ENCODE measurements at places on chromosomes 5 and 9.

DNA sequence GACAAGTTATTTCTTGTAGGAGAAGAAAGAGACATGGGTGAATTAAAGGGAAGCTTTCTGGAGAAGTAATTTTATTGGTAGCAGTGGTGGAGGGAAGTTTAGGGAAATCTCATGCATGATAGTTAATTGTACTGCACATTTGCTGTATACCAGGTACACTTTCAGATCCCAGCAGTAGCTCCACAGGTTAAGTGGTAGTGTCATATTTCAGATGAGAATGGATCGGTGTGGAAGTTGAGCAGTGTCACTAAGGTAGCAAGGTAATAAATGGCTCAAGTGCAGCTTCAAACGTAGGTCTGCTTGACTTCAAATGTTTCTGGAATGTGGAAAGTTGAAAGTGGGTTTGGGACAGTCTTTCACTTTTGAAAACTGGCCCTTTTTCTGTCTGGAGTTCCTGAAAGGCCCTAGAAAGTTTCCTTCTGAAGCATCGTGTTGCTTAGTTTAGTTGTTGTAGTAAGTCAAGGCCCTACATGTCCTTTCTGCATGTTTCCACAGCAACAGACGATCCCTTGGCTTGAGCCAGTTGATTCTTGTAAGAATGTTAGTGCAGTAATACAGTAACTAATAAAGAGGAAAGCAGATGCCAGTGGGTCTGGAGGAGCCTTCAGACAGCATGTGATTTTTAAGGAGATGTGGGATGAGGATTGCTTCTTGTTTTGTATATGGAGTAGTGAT lies 3.7 kb downstream of the CLTA start:
- DNase-seq = no peak

DNA sequence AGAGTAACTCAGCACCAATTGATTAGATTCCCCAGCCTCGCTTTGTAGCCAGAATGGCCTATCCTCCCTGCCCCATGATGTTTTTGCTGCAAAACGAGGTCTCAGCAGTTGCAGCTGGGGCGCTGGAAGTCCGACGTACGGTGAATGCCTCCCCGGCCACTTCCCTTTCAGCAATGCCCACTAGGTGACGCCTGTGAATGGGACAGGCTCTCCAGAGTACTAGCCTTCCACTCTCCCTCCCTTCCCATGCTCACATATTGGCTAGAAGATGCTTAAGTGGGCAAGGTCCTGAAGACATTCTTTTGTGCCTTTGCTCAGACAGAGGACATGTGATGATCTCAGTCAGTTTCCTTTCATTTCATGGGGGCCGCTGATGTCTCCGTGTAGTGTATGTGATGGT lies 50.8 kb downstream of the DMRT2 start:
- DNase-seq = peak; percentile 67

GRCh38 chr5:40983781-40984180 lies 74.5 kb downstream of the C7 start:
- DNase-seq = no peak

GRCh38 chr9:38017149-38017884 lies 51.7 kb downstream of the SHB start:
- DNase-seq = no peak

- DNase-seq = no peak
Measured at GRCh38 chr5:173638126-173639040, 21.9 kb upstream of the BOD1 start.

DNA sequence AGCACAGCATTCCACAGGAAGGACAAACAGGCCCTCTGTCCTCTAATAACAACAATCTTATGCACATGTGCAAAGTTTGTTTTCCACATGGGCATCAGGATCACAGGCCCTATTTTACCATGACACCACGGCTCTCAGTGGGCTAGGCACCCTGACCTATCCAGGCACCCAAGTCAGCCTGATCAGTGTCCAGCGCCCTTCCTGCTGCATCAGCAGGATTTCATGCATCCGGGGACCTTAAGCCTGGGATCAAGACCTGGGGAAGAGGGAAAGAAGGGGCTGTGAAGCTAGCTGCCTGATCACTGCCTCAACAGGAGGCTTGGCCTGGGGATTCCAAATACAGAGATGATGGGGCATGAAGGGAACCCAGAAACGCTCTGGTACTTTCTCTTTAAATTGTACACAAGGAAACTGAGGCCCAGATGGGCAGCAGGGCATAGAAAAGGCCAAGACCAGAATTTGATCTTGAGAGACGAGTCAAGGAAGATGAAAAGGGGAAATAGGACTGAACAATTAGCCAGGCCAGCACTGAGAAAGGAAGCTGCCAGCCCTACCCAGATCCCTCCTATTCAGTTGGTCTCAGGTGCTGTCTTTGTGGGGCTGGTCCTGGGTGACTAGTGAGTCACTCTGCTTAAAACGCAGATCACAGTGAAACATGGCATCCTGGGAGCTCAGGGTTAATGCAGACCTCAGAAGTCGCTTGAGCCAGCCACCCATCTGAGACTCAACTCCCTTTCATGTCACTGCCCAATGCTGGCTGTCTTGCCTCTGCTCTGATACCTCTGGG lies 57.9 kb downstream of the SHB start:
- DNase-seq = no peak

GRCh38 chr5:173557123-173557903 lies 59.1 kb downstream of the BOD1 start:
- no peak for DNase-seq

DNA sequence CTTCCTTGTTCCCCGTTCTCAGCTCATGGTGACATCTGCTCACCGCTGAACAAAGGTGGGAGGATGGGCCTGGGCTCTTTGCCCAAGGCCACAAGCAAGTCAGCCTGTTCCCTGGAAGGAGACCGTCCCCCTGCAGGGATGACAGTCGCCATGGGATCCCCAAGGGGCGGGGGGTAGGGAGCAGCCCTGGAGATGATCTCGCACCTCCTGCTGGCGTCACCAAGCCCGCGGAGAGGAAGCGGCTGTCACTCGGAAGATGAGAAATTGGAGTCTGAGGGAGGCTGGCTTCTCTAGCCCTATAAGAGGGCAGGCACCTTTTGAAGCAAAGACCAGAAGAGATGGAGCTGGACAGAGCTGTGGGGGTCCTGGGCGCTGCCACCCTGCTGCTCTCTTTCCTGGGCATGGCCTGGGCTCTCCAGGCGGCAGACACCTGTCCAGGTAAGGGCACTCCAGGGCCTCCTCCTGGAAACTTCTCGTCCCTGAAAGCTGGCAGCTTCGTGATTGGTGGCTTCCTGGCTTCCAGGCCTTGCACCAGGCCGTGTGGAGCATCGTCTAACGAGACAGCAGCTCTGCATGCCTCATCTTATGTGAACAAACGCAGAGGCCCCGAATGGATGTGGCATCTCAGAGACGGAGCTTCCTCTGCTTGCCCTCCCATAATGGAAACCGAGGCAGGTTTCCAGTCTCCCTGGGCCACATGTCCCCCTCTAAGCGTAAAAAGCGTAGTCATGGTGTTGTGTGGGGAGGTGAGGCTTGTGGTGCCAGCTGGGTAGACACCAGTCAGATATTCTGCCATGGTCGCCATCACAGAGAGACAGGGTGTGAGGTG lies at the start of gene FCN2:
Gene FCN2, plus strand, starts transcription at position 327 of the 829 bp plus-strand sequence. Its CDS starts 12 bp downstream, at position 339.
- DNase-seq = no peak
